Myocyte (in vitro differentiated cells): ENCODE measurements at places on chromosomes 12 and 14. TPM values are rescaled to one million over a fixed set of nuclear protein-coding genes. Genes with fewer than 3 reads are reported as not detected.

The DDX11 gene
- 17.8 and 23.7 TPM in 2 replicates for total RNA-seq

The HOXC13 gene
- 3.6 and 4.6 TPM in 2 replicates for total RNA-seq

The COPZ1 gene
- 228 and 256 TPM in 2 replicates for total RNA-seq

DNA sequence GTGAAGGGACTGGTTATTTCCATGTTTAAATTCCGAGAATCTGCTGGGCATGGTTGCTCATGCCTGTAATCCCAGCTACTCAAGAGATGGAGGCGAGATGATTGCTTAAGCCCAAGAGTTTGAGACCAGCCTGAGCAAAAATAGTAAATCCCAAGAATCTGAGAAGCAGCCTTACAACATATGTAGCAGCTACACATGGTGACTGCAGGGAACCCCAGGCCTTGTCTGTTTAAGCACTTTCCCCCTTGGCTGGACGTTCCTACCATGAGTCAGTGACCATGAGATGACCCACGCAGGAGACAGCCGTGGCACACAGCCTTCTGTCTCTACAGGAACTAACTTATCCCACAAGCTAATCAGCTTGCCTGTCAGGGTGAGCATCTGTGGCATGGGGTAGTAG, 5.5 kb upstream of the SLC24A4 start:
- DNase-seq: peak; percentile 59

DNA sequence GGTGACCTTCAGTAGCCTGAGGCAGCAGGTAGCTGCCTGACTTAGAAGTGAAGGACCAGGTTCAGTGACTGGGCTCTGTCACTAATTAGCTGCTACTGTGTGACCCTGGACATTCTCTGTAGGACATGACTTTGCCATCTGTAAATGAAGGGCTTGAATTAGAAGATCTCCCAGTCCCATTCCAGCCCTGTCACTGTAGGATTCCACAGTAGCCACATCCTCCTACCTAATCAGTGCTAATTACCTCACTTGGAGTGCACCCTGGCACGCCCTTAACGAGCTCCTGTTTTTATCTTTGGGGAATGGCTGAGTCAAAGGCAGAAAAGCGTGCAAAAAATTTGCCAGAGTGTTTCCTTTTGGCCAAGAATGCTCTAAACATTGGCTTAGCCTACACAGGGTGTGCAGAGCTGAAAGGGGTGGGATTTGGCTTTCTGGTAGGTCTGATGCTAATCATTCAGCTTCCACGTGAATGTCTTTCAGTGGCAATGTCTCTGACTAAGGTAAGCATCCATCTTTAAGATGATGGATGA, 6.8 kb downstream of the NTF3 start:
- DNase-seq: no peak
